ENCODE measurements at places on chromosomes 3 and 15. TPM values are rescaled to one million over a fixed set of nuclear protein-coding genes. Genes with fewer than 3 reads are reported as not detected.

COL6A5 gene
- under 0.01 TPM for total RNA-seq

STXBP5L gene
- under 0.01 TPM for total RNA-seq

IQCF5 gene
- total RNA-seq = not detected

GRK7 gene
- not detected for total RNA-seq

PRTG gene
- 4.7 TPM for total RNA-seq

CADM2 gene
- not detected for total RNA-seq

RASSF1 gene
- 26.3 TPM for total RNA-seq

LHFPL4 gene
- total RNA-seq = not detected

SNX22 gene
- total RNA-seq = not detected

GPR149 gene
- not detected for total RNA-seq

LSM3 gene
- 22.7 TPM for total RNA-seq

DNA sequence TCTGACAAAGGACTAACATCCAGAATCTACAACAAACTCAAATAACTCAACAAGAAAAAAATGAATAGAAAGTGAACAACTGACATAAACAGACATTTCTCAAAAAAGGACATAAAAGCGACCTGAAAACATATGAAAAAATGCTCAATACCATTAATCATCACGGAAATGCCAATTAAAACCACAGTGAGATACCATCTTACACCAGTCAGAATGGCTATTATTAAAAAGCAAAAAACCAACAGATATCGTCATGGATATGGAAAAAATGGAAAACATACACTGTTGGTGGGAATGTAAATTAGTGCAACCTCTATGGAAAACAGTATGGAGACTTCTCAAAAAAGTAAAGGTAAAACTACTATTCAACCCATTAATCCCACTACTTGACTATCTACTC is 53.3 kb downstream of the ZNF385D start:
- no peak for DNase-seq

GRCh38 chr3:16869261-16870005 is 15.3 kb upstream of the PLCL2 start:
- DNase-seq = no peak

DNA sequence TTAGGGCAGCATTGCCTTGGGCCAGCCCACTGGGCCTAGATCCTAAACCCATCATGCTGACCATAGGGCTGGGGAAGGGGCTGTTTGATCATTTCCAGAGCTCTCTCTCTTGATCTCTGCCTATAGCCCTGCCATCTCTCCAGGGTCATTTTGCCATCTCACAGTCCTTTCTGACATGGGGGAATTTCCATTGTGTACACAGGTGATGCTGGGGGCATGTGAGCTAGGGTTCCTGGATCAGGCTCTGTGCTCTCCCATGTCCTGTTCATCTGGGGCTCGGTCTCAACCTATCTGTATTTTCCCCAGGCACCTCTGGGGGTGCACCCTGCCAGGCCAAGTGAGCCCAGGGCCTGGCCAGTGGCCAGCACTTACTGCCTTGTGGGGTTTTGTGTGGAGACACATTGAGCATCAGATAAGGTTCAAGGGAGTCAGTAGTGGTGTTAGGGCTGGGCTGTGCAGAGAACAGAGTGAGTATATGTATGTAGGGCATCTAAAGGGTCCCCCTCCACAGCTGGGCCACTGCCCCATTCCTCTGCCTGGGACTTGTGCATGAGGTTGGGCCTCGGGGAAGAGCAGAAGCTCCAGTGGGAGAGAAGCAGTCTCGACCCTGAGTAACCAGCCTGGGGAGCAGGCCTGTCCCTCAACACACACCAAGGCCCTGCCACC is 25.7 kb upstream of the APEH start:
- DNase-seq = no peak

GRCh38 chr3:169218314-169218983 is 445.1 kb downstream of the MECOM start:
- peak; percentile 69 for DNase-seq

DNA sequence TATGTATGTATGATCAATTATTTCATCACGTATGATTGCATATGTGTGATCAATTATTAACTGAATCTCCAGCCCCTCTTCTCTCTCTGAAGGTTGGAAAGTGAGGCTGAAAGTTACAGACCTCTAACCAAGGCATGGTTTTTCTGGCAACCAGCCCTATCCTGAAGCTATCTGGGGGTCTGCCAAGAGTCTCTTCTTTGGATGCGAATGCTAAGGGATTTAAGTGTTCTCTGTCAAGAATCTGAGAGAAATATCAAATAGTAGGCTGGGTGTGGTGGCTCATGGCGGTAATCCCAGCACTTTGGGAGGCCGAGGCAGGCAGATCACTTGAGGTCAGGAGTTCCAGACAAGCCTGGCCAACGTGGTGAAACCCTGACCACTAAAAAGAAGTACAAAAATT is 8.1 kb downstream of the NKTR start:
- DNase-seq = no peak

- DNase-seq = no peak
Measured at GRCh38 chr3:194555175-194556062, 68.6 kb upstream of the ATP13A3 start.

GRCh38 chr3:58099865-58100264 is 91.6 kb downstream of the FLNB start:
- no peak for DNase-seq

GRCh38 chr3:53856964-53857363 is 10.6 kb downstream of the IL17RB start:
- DNase-seq = no peak

- no peak for DNase-seq
Measured at GRCh38 chr15:25866251-25866650, 3.1 kb upstream of the ATP10A start.

- DNase-seq = no peak
Measured at GRCh38 chr15:64754663-64755426, 20.5 kb downstream of the RBPMS2 start.

- no peak for DNase-seq
Measured at GRCh38 chr15:87500240-87500639, 756.3 kb downstream of the NTRK3 start.

DNA sequence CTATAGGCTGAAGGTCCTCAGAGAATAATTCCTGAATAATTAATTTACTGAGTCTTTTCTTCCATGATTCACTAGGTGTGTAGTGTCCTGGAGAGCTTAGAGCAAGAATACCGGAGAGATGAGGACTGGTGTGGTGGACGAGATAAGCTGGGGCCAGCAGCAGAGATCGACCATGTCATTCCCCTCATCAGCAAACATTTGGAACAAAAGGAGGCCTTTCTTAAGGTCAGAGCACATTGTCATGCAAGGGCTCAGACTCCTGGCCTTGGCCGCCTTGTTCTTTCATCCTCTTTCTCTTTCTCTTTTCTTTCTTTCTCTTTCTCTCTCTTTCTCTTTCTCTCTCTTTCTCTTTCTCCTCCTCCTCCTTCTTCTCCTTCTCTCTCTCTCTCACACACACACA is 291.4 kb upstream of the UMPS start:
- no peak for DNase-seq

DNA sequence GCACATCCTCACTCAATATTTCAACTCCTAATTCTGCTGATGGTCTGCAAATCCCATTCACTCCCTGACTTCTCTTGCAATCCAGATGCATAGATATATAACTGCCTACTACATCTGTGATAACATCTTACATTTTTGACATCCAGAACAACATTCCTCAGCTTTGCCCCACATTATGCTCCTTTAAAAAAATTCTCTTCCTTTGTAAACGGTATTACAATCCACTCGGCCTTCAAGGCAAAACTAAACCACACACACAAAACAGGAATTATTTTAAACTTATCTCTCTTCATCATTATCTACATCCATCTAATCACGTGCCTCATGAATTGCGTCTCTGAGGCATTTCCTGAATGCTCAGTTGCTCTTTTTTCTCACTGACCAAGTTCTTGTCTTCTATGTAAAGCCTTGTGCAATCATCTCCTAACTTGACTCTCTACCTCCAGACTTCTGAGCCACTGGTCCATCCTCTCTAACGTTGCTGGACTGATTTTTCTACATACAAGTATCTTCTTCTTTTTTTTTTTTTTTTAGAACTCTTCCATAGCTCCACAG is 117.0 kb downstream of the SATB1 start:
- no peak for DNase-seq

DNA sequence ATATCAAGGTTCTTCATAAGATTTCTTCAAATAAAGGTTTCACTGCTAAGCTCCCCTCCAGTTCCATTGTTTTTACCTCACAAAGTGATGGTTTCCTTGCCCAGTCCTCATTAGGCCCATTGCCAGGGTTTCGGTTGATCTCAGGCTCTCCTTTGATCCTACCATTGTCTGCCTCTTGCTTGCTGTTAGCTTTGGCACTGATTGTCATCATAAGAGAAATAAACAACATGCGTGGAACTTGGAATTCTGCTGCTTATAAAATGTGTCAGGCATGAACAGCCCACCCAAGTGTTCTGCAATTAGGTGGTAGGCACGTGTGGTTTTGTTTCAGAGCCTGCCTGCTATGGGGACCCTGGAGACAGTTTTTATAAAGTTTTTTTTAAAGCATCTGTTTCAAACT is 107.6 kb upstream of the BFSP2 start:
- no peak for DNase-seq

DNA sequence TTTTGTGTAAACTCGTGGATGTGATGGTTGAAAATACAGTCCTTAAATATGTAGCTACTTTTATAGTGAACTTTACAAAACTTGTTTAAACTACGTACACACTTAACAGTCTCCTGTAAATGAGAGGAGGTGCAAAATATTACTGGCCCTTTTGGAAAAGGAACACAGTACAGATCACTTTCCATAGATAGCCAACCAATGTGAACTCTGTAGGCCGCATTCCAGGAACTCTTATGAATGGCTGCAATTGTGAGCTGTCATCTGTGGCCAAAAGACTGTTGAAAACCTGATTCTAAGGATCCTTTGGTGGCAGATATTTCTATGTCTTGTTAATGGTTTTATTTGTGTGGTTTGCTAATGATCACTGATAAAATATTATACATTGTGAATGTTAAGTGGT is 6.2 kb downstream of the TSC22D2 start:
- peak; percentile 55 for DNase-seq

- DNase-seq = no peak
Measured at GRCh38 chr3:47016086-47016933, 36.8 kb downstream of the NBEAL2 start.

DNA sequence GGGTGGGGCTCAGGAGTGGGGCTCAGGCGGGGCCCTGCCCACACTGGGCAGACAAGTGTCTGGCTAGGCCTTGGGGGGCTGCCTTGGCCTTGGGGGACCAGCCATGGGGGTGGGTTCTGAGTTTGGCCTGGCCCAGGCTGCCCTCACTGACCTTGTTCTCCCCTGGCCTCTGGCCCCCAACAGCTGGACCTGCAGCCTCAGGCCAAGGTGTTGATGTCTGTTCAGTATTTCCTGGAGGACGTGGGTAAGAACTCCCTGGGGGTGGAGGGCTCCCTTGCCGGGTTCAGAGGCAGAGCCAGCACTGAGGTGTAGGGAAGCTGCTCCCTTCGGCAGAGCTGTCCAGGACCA is 20.0 kb downstream of the PRKCD start:
- DNase-seq = no peak

GRCh38 chr3:128077202-128077624 is 25.0 kb downstream of the SEC61A1 start:
- no peak for DNase-seq

DNA sequence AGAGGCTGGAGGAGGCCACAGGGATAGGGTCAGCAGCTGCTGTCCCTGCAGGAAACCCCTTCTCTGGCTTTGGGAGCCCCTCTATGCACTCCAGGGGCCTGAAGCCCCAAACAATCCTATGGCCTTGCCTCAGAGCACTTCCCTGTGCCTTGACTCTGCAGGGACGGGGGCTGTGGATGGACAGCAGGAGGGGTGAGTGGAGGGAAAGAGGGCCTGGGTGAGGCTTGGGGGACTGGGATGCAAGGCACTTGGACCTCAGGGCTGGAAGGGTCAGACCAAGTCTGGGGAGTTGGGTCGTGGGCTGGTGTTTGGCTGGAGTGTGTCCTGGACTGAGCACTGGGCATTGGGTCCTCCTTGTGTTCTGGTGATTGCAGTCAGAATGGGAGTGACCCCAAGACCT is 769.8 kb downstream of the EPHA3 start:
- no peak for DNase-seq

DNA sequence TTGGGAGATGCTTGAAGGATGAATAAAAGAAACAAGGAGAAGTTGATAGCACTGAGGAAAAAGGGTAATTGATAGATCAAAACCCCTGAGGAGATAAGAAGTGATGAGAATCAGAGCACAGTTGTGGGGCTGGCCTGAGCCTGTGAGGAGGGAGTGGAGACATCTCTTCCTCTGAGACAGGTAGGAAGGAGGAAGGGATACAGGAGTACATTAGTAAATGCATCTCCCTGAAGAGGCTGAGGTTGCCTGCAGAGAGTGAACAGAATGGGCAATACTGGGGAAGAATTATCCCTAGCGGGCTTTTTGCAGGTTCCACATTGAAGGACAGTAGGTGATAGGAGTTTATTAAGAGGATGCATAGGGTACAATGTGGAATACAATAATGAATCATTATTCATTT is 17.3 kb upstream of the SCAMP5 start:
- DNase-seq = no peak

- peak; percentile 61 for DNase-seq
Measured at GRCh38 chr3:159938714-159939113, 49.9 kb upstream of the IL12A start.

DNA sequence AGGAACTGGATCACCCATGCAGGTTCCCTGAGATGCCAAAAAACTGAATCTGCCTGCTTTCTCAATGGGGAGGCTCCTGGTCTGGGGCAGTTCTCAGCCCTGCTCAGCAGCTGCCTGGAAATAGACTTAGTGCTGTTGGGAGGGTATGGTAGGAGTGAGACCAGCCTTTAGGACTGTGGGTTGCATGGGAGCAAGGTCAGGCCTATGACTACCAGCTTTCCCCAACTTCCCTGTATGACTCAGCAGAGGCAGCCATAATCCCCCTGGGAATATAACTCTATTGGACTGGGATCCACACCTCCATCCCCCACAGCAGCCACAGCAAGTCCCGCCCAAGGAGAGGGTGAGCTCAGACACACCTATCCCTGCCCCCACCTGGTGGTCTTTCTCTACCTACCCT is 87.0 kb downstream of the CFAP44 start:
- DNase-seq = peak; percentile 55

DNA sequence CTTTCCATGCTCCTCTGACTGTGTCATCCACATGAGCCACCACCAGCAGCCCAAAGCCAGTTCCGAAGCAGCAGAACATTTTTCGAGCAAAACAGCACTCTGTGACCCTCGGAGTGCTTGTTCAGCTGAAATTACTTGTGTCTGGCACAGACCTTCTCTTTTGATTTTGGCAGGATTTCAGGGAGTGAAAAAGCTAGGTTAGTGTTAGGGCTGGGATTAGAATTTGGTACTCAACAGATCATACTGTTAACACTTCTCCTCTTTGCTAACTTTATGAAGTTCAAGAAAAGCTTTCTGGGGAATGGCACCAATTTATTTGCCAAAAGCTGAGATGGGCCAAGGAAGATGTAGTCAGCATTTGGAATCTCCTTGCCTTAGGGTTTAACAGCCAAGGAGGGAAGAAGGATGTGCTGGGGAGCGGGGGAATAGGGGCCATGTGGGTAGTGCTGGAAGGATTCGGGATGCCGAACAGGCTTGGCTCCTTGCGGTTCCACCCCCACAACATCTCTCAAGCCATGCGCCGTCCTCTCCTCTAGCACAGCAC is 55.1 kb upstream of the TRA2B start:
- peak; percentile 36 for DNase-seq
